ENCODE measurements at places on chromosomes 2 and 18.
A peak's percentile ranks its signal among the peaks of the same experiment; 100 is the strongest.

- no peak for DNase-seq
Observed at GRCh38 chr2:200039724-200040650, 84.6 kb downstream of the MAIP1 start.

DNA sequence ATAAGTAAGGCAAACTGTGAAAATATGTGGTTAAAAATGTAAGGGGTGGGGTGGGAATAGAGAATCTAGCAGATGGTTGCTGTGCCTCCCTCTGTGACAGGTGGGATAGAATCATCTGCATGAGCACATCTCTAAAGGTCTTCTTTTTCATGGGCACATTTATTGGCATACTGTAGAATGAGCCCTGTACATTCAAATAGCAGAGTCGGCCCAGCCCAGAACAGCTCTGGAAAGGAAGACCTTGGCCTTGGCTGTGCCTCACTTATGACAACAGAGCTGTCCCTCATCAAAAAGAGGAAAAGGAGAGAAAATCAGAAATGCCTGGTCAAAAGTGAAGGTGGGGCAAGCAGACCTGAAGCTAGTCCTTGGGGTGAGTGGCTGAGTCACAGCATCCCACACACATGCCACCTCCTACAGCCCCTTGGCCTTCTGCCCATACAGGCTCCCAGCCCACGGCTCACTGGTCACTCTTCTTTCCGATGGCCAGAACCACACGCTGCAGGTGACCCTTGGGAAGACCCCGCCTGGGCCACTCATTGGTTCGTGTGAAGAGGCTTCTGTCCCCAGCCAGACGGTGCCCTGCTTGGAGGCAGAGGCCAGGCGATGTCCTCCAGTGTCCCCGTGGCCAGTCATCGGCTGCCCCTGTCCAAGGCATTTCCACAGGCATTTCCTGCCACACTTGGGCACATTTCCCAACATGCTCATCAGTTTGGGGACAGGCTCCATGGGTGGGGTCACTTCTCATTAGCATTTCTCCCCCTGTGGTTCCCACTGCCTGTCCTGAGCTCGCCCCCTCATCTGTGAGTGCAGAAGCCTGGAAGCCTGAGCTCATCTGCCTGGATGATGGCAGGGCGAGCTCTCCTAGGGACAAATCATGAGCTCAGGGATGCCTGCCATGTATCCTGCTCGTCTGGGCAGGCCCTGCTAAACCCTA lies 113.6 kb downstream of the MCFD2 start:
- DNase-seq = no peak

DNA sequence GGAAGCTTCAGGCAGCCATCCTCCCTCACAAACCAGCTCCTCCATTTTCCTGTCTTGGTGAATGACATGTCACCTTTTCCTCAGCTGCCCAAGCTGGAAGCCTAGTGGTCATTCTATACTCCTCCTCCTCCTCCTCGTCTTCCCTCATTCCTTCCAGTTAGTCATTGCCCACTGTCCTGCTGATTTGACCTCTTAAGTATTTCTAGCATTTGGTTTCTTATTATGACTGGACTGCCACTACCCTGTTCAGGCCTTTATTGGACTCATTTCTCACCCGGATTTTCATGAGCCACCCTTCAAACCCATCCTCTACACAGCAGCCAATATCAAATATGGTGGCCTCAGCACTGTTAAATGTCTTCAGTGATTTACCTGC lies 21.9 kb upstream of the MGAT5 start:
- DNase-seq = no peak

DNA sequence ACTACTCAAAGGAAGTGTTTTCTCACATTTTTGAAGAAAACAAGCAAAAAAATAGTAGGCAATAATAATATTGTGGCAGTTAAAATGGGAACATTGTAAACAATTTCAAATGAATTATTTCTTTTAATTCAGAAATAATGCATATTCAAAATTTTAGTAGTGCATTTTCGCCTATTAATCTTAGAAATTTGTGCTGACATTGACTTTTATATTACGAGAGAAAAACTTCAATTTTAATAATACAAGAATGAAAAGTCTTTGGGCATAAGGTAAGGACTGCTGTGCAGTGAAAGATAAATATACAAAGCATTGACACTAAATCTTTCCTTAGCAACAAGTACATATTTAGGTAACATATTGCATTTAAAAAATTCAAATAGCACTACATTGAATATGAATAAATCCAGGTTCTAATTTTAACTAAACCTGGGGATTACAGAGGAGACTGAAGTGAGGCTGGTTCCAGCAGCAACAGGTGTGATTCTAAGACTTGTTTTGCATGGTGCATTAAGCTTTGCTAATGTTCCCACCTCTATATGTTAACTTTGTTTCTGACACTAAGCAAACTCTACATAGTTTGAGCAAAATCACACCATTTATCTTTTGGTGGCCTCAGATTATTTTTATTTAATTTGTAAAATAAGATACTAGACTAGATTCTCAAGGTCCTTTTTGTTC lies 40.5 kb downstream of the CALCRL start:
- no peak for DNase-seq

DNA sequence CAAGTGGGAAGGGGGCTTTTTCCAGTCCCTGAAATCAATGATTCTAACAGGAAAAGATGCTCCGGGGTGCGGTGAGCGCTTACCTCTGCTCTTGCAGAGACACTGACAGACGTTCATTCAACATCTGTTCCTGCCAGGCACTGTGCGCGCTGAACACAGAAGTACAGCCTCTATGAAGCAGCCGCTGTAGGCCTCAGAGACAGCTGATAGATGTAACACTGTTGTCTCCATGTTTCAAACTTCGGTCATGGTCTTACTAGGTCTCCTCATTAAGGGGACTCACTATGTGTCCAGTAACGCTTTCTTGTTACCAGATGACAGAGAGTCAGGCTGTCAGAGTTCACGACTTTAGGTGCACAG lies 649 bp upstream of the CLIP4 start:
- DNase-seq = no peak

- no peak for DNase-seq
Observed at GRCh38 chr18:54961868-54962267, 2.6 kb upstream of the CCDC68 start.

GRCh38 chr2:100013892-100014677 lies 128.3 kb downstream of the AFF3 start:
- DNase-seq = no peak

DNA sequence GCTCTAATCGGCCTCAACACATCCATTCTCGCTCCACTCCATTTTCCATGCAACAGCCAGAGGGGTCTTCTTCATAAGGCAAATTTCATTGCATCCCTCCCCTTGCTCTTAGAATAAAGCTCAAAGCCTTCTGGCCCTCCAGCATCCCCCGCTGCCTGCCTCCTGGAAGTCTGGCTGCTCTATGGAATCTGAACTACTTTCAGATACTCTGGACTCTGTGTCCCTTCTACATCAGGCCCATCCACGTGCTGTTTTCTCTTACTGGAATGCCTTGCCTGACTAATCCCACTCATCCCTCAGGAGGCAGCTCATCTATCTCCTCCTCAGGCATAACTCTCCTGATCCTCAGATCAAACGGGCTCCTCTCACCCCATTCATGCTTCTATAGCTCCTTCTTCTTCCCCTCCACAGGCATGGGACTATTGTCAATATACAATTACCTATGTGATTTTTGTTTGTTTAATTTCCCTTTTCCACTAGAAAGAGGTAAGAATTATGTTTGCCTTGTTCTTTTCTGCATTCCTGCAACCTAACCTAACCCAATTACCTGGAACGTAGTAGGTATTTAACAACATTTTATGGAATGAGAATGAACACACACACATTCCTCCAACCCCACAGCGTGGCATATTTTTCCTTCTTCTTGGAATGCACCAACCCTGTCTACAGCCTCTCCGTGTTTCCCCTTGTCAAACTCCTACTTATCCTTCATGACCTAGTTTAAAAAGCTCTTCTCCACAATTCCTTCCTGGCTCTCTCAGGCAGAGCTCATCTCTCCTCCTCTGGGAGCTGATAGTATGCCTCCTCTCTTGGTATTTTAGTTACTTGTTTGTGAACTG lies 49.5 kb downstream of the LBH start:
- DNase-seq = no peak

- no peak for DNase-seq
Observed at GRCh38 chr2:186887107-186888090, 38.4 kb upstream of the ZSWIM2 start.

GRCh38 chr2:104425850-104426595 lies 427.9 kb upstream of the POU3F3 start:
- no peak for DNase-seq

DNA sequence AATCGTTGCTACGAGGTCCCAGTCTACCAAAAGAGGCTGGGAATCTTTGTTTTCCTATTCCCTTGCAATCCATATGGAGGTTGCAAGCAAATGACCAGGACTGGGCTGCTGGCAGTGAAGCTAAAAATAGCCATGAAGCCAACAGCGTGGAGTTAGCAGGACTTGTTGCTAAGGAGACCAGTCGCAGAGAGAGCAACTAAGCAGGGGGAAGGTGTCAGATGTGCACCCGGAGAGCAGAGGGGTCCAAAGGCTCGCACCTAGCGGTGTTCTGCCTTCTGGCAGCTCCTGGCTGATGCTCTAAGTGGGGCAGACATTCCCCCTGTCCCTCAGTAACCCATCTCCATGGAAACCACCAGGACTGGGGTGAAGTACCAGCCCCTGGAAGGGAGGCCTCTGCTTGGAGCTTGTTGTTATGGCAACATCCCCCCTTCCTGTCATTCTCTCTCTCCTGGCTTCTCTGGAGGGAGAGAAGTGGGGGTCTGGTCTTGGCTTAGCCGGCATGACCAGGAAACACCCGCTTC lies 84.6 kb downstream of the DNMT3A start:
- DNase-seq = no peak

DNA sequence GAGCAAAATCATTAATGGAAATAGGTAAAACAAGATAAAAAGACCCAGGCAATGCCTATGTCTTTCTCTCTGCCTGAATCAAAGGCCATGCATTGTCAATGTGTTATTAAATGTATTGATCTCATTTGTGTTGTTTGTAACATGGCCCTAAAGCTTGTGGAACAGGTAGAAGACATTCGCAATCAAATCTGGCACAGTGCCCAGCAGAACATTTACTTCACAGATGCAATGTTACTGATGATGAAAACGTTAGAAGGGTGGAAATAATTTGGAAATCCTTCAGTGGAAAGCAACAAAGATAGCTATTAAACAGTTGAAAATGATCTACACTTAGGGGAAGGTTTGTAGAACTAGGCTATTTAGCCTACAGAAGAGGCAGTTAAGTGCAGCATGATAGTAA lies 368.2 kb downstream of the EPHA4 start:
- DNase-seq = no peak

DNA sequence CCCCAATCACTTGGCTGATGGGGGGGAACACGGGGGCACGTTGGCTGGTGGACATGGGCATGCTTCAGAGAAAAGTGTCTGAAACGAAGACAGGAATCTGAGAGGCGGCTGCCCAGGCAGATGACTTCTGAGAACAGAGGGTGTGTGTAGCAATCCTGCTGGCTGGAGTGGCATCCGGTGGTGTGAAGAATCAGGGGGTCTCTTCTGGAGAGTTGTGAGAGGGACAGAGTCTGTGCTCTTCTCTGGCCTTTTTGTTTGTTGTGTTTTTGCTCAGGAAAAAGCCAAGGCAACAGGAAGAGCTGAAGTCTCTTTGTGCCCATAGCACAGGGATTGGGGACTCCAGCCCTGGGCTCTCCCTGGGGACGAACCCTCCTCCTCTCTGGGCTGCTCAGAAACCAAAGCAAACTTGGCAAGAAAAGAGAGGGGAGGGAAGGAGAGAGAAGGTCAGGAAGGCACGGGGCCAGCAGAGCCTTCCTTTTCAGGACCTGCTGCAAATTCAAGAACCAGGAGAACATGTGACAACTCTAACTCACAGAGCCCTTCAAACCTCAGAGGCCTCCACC lies 97.0 kb upstream of the SMAD2 start:
- DNase-seq = no peak

DNA sequence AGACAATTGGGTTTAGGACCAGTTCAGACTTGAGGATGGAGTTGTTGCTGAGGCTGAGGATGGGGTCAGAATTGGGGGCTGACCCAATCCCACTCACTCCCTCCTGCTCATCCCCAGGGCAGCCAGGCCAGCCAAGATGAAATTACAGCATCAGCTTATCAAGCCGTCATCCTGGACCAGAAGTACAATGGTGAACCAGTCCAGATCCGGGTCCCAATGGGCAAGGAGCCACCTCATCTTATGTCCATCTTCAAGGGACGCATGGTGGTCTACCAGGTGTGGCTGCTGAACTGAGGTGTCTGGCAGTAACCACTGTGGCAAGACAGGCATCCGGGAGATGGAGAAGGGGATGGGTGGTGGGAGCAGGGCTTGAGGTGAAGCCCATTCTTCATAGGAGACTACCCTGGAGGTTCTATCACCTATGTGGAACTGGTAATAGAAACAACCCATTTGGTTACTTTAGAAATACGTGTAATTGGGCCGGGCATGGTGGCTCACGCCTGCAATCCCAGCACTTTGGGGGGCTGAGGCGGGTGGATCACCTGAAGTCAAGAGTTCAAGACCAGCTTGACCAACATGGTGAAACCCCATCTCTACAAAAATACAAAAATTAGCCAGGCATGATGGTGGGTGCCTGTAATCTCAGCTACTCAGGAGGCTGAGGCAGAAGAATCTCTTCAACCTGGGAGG lies 13.9 kb downstream of the VIL1 start:
- no peak for DNase-seq

DNA sequence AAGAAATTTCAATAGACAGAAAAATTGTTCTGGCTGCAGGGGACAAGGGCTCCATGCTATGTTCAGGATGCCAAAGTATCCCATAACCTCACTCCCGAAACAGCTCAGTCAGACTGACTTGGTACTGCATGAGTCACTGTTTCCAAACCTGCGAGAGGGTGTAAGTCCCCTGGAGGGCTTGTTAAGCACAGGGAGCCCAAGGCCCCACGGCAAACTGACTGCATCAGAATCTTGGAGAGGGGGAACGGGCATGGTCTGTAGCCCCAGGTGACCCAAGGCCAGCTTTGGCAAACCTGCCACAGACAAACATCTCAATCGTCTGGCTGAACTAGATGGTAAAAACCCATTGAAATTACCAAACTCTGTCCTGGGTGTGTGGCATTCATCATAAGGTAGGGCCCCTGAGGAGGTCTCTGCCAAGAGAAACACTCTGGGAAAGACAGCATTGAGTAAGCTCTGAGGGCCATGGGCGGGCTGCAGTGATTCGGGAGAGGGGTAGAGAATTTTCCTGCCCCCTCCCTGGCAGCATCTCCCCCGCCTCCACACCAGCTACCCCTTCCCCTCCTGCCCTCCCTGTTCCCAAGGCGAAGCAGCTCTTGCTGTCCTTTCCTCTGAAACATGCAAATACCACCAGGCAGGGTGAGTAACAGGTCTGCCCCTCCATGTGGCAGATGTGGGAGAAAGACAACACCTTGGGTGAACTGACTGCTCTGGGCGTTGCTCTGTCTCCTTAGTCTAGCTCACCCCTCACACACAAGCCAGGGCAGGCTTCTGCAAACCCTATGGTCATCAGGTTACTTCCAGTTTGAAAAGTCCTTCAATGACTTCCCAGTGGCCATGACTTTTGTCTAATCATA lies 274.7 kb upstream of the SIX2 start:
- no peak for DNase-seq

GRCh38 chr2:187956906-187957534 lies 334.7 kb upstream of the GULP1 start:
- no peak for DNase-seq

- DNase-seq = peak; percentile 50
Observed at GRCh38 chr2:98385050-98385699, 38.9 kb downstream of the CNGA3 start.

Measured in stimulated activated CD8-positive, alpha-beta memory T cell treated with anti-CD3 and anti-CD28 coated beads, Interleukin-7, amount 100 ng/mL, for 48 hours (primary cell).